ENCODE measurements at places on chromosomes 1 and 21.

DNA sequence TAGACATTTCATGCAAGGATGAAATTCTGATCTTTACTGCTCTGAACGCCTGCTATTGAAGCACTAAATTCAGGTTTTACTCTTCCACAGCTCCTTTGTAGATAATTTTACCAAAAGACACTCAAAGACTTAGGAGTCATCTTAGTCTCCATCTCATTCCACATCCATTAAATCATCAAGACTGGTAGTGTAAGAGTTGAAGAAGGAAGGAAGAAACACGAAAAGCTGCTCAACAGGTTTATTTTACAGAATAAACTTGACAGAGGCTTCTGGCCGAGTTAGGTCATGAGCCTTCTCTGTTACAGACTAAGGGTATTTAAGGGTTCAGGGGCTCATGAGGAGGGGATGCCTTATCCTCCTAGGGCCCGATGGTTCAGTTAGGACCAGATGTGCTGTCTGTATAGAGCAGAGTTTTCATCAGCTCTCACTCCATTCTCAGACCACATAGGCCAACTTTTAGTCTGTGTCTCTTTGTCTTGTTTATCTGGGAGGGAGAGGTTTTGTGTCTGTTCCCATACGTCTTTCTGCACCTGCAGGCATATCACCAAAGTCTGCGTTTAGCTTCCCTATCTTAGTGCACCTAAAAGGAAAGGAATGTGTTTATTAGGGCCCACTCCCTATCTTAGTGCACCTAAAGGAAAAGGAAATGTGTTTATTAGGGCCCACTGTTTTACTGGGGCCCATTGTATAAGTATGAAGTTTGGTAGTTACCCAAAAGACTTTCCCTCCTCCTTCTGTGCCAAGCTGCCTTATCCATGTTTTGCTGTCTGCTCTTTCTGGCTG is 57.4 kb upstream of the RGS18 start:
- DNase-seq: no peak

GRCh38 chr1:94060720-94061119 is 60.2 kb downstream of the ABCA4 start:
- DNase-seq: no peak

DNA sequence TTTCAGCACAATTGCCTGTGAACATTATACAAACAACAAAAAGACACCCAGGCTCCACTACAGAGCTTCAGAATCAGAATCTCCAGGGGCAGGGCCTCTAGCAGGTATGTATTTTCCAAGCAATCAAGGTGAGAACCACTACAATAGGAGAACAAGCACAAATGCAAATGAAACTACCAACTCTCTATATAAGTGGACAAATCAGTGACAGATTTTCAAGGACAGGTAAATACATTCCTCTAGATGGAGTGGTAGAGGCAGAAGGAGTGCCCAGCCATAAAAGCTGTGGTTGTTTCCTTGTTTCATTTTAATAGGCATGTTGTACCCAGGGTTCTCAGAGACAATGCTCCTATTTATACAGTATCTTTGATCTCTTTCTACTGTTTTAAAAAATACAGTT is 20.1 kb upstream of the CCDC17 start:
- no peak for DNase-seq

- DNase-seq: no peak
Measured at GRCh38 chr1:36884029-36884701, 150.2 kb downstream of the GRIK3 start.

DNA sequence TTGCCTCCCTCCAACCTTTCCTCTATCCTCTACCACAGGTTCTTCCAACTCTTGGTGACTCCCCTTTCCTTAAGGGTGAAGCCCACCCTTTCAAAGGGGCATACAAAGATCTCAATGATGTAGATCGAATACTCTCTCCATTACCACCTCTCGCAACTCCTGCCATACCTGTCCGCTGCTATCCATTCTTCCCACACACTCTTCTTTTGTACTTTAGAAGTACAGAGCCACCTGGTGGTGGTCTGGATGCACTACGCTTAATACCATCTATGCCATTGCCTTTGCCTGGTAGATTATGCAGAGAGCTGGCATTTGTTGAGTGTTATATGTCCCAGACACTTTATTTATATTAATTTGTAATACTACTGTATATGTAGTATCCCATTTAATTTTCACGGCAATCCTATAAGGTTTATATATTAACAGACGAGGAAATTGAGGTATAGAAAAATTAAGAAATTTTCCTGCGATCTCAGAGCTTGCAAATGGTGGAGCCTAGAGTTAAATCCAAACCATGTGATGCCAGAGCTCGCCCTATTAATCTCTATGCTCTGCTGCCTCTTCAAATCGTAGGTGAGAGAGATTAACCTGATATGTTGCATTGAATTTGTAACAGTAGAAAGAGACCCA is 22.9 kb downstream of the TSHB start:
- DNase-seq: peak; percentile 20

DNA sequence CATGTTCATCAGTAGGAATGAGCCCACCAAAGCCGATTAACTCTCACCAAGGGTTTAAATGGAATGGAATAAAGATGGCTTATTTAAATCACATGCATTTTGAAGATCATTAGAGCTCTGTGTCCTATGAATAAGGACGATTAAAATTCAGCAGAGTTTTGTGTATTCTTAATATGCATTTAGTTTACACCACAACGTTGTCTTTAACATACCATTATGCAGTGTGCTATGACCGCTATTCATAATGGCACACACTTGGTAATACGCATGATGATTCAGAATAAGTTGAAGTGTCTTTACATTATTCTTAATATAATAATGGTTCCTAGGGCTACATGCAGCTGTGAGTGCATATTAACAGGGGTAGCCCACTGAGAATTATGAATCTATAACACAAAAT is 190.7 kb downstream of the PTBP2 start:
- no peak for DNase-seq

GRCh38 chr1:201226859-201227488 is 36.4 kb downstream of the IGFN1 start:
- no peak for DNase-seq

DNA sequence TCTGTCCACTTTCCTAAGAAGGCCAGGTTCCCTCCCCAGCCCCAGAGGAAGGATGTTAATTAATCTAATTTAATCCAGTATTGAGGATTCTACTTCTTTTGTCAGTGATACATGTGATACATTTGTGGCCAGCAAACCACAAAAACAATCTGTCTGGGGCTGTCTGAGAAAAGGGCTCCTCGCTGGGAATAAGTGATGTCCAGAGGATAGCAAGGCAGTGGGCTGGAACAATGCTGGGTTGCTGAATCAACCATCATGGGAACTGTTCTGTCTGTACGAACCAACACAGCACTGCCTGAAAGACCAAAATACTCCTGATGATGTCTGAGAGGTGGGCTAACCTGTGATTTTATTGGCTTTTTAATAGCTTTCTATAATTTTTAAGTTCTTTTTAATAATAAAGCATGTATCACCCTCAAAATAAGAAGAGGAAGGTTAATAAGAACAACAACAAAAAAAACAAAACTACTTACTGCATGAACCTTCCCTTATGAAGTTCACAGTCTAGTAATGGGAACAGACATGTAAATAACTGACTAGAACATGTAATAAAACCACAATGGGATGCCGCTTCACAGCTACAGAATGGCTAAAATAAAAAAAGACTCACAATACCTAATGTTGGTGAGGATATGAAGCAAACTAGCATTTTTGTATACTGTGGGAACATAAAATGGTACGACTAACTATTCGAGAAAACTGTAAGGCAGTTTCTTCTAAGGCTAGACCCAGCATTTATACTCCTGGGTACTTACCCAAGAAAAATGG is 11.4 kb upstream of the ADAR start:
- DNase-seq: no peak

GRCh38 chr1:17795081-17795809 is 40.1 kb downstream of the ACTL8 start:
- no peak for DNase-seq

DNA sequence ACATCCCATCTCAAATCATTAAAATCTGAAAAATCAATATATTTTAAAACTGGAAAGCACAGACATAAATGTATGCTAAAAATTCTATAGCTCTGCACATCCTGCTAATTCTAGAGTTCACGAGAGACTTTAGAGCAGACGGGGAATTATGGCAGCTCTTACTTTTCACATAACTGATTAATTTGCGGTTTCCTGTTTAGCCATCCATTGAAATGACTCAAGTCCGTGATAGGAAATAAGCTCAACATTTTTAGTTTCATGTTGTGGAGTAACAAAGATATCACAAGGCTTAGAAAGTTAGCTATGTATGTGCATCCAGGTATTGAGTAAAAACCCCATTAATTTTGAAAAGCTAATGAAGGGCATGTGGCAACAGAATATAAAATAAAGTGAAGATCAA is 123.2 kb downstream of the SMYD2 start:
- DNase-seq: no peak

GRCh38 chr1:156973417-156973816 is 53.0 kb downstream of the LRRC71 start:
- no peak for DNase-seq

- DNase-seq: peak; percentile 52
Measured at GRCh38 chr1:238451781-238452310, 561.1 kb upstream of the ZP4 start.

DNA sequence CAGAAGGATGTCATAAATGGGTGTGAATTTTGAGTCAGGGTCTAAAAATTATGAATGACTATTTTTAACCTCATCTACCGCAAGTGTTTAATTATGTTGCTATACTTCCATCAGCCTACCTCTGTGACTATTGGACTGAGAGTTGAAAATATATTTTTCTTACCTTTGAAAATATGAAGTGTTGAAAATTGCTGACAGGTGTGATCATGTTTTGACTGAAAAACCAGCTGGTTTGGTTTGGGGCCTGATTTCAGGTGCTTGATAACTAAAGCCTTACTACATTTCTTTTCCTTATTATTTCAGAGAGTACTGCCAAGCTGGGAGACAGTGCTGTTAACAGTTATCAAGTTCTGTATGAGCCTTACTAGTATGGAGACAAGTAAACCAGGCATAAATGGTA is 107.2 kb upstream of the DUSP10 start:
- no peak for DNase-seq

DNA sequence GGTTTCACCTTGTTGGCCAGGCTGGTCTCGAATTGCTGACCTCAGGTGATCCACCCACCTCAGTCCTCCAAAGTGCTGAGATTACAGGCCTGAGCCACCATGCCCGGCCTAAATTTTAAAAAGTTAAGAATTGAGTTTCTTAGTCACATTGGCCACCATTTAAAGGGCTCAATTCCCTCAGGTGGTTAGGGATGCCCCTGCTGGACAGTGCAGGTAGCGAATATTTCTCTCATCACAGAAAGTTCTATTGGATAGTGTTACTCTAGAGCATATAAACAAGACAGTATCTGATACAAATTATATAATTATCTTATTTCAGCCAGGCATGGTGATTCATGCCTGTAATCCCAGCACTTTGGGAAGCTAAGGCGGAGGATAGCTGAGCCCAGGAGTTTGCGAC is 320.2 kb downstream of the ZP4 start:
- no peak for DNase-seq

Measured in NCI-H446 treated with DMSO at 0.1 percent for 48 hours (cell line).